ENCODE measurements at places on chromosomes 7 and 10. TPM values are rescaled to one million over a fixed set of nuclear protein-coding genes. Genes with fewer than 3 reads are reported as not detected.

TRIM73 gene
- total RNA-seq, result 1.7 TPM

SEPTIN14 gene
- not detected for total RNA-seq

TAS2R41 gene
- total RNA-seq, result not detected

HIP1 gene
- 13.7 TPM for total RNA-seq

SPDYE5 gene
- 0.13 TPM for total RNA-seq

CALCR gene
- not detected for total RNA-seq
